ENCODE measurements at places on chromosomes 13 and 19. TPM values are rescaled to one million over a fixed set of nuclear protein-coding genes. Genes with fewer than 3 reads are reported as not detected.

The SHC2 gene
- 0.11 TPM for total RNA-seq

The C19orf67 gene
- 0.42 TPM for total RNA-seq

GRCh38 chr13:44132710-44133109, 240.9 kb upstream of the SERP2 start:
- H3K27me3 ChIP-seq = peaks cover 3% of the 10 kb centered on the region
- H3K4me1 ChIP-seq = no peaks in the 10 kb centered on the region
- no peak for DNase-seq
- H3K4me3 ChIP-seq = no peak overlapping the region

- H3K27ac ChIP-seq = no peak overlapping the region
- no peaks in the 10 kb centered on the region for H3K4me1 ChIP-seq
- H3K36me3 ChIP-seq = no peaks in the 10 kb centered on the region
- peaks cover 10% of the 10 kb centered on the region for H3K27me3 ChIP-seq
These were observed 59.0 kb downstream of the COLGALT1 start for GRCh38 chr19:17614476-17614875.

The MEF2B gene
- total RNA-seq = 2.0 TPM

- peaks cover 12% of the 10 kb centered on the region for H3K36me3 ChIP-seq
- no peaks in the 10 kb centered on the region for H3K27me3 ChIP-seq
- H3K4me1 ChIP-seq = no peaks in the 10 kb centered on the region
- H3K4me3 ChIP-seq = no peak overlapping the region
These were observed 7.6 kb downstream of the ZNF574 start for GRCh38 chr19:42083537-42083936.

The PLK5 gene
- not detected for total RNA-seq

DNA sequence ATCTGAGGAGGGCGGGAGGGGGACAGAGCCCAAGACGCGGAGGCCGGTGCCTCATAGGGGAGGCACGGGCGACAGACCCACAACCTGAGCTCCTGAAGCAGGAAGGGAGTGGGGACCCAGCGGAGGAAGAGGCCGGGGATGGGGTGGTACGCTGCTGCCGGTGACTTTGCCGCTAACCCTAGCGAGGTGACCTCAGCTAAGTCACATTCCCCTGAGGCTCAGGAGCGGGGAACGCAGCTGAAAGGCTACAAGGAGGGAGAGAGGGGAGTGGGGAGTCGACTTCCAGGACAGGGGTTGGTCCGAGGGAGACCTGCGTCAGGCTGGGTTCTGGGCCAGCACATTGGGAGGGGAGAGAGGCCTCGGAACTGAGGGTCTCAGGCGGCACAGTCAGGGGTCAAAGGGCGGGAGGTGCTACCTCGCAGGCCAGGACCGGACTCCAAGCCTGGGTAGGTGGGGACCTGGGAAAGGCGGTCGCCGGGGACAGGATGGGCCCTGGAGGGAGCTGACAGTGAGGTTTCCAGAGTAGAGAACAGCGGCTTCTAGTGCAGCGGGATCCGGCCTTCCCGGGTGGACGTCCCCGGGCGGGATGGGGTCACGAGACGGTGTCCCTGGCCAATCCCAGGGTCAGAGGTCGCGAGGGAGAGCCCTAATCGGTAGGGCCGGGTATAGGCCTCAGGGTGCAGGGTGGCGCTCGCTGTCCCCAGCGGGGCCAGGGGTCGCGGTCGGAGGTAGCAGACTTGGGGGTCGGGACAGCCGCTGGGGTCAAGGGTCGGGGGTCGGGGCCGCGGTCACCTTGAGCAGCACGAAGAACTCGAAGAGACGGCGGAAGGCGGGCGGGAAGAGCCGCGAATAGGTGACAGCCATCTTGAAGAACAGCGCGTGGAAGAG, 699 bp downstream of the TMEM259 start:
- no peak for DNase-seq
- H3K27me3 ChIP-seq = no peaks in the 10 kb centered on the region
- H3K27ac ChIP-seq = peak overlapping the region; percentile 97
- peaks cover 60% of the 10 kb centered on the region for H3K4me1 ChIP-seq
- H3K36me3 ChIP-seq = peaks cover 5% of the 10 kb centered on the region
- peak overlapping the region; percentile 71 for H3K4me3 ChIP-seq

The MEIOSIN gene
- not detected for total RNA-seq

DNA sequence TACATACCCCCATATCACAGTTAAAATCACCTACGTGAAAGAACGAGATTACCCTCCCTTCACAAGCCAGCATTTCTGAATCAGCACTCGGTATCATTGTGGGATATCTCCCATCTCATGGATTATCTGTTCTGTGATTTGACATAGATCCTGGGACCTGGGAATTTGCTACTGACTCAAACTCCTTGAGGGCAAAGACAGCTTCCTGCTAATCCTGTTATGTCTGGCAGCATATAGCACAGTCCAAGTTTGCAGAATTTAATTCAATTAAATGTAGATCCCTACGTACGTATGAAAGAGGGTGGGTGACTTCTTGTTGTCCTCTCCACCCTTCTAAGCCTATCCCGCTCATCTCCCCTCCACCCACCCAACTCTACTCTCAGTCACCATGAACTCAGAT, 476.5 kb downstream of the KLF5 start:
- no peak overlapping the region for H3K27ac ChIP-seq
- no peak for DNase-seq
- no peaks in the 10 kb centered on the region for H3K36me3 ChIP-seq
- H3K4me1 ChIP-seq = no peaks in the 10 kb centered on the region
- H3K27me3 ChIP-seq = no peaks in the 10 kb centered on the region
- no peak overlapping the region for H3K4me3 ChIP-seq

The PLPP2 gene
- not detected for total RNA-seq

DNA sequence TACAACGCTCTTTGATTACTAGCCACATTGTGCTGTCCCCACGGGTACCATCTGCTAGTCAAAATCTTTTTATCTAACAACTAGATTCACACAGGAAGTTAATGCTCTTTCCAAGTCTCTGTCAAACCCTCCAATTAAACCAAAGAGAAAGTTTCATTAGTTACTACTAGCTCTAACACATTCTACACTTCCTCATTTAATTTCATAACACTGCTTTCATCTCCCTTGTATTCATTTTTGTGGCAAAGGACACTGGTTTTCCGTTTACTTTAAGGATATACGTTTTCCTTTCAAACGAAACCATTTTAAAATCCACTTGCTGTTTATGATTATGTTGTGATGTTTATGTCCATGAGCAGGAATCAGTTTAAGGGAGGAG, 5.3 kb downstream of the DYRK1B start:
- H3K27ac ChIP-seq = no peak overlapping the region
- H3K4me1 ChIP-seq = peaks cover 31% of the 10 kb centered on the region
- H3K36me3 ChIP-seq = peaks cover 16% of the 10 kb centered on the region

- no peak overlapping the region for H3K27ac ChIP-seq
- H3K4me1 ChIP-seq = no peaks in the 10 kb centered on the region
- no peaks in the 10 kb centered on the region for H3K36me3 ChIP-seq
- H3K27me3 ChIP-seq = no peaks in the 10 kb centered on the region
- DNase-seq = no peak
These were observed 1730.2 kb downstream of the OLFM4 start for GRCh38 chr13:54758795-54759194.

DNA sequence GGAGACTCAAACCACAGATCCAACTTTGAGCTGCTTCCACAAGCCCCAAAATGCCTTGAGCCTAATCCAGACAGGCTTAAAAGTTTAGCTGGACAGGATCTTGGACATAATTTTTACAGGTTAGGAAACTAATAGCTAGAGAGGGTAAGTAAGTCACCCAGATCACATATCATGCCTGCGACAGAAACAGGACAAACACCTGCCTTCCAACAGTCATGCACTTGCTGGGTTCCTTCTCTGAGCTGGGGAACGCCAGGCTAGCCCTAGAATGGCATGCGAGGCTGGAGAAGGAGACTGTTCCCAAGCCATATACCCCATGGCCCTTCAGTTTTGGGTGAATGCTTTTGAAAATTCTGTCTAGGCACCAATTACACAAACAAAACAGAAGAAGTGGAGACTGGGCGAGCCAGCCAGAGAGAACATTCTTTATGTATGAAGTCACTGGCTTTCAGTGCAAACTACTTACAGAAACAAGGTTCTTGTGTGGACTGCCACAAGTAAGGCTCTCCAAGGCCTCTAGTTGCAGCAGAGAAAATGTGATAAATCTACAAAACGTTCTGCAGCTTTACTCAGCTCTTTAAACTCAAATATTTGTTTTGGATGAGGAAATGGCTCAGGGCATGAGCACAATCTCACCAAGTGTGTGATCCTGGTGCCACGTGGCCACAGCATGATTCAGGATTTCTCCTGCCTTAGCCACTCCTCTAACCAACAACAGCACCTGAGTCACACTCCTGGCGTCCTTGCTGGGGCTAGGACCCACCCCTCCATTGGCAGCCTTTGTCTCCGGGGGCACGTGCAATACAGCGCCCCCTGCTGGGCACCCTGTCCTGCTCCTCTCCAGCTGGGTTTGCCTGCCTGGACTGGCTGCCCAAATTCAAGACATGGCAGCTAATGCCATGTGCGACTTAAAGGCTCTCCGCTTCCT, 73.4 kb upstream of the UBL3 start:
- no peak overlapping the region for H3K27ac ChIP-seq
- H3K4me1 ChIP-seq = peaks cover 5% of the 10 kb centered on the region
- H3K4me3 ChIP-seq = no peak overlapping the region
- no peaks in the 10 kb centered on the region for H3K27me3 ChIP-seq
- no peaks in the 10 kb centered on the region for H3K36me3 ChIP-seq

The FFAR1 gene
- total RNA-seq = not detected

The ZNF571 gene
- 2.2 TPM for total RNA-seq

GRCh38 chr13:38667526-38668109, 19.3 kb upstream of the FREM2 start:
- no peaks in the 10 kb centered on the region for H3K36me3 ChIP-seq
- DNase-seq = no peak
- H3K27me3 ChIP-seq = no peaks in the 10 kb centered on the region
- H3K4me3 ChIP-seq = no peak overlapping the region
- H3K27ac ChIP-seq = no peak overlapping the region
- H3K4me1 ChIP-seq = no peaks in the 10 kb centered on the region

DNA sequence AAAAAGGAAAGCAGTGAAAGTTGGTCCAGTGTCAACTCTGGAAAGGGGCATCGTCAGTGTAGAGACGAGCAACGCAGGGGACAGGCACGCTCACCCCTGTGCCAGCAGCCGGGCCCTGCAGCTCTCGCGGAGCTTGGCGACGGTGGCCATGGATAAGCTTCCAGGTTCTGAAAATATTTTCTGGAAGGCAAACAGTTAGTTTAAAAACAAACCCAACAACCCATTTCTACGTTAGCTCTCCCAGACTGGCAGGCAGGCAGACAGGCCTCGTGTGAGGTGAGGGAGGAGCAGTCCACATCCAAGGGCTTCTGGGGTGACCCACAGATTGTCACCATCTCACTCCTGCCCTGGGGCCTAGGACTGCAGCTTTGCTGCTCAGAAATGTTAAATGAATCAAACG, 27.4 kb downstream of the LAMP1 start:
- no peak overlapping the region for H3K27ac ChIP-seq
- no peaks in the 10 kb centered on the region for H3K4me1 ChIP-seq
- no peak overlapping the region for H3K4me3 ChIP-seq
- no peaks in the 10 kb centered on the region for H3K27me3 ChIP-seq
- H3K36me3 ChIP-seq = peaks cover 25% of the 10 kb centered on the region

DNA sequence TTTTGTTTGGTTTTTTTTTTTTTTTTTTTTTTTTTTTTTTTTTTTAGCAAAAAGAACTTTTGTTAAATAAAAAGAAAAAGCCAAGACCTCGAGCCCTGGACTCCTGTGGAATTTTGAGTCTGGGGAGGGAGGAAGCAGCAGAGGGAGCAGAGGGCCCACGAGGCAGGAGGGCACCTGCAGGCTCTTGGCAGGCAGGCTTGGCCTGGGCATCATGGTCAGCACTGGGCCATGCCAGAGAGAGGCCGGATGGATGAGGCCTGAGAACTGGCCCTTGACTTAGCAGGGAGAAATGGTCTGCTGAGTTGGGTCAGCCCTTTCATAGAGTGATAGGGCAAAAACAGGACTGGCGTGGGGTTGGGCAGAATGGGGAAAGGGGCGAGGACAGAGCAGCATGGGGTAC, 100.4 kb downstream of the GPR12 start:
- H3K36me3 ChIP-seq = no peaks in the 10 kb centered on the region
- H3K27ac ChIP-seq = no peak overlapping the region
- H3K4me3 ChIP-seq = no peak overlapping the region
- no peaks in the 10 kb centered on the region for H3K27me3 ChIP-seq
- DNase-seq = no peak
- H3K4me1 ChIP-seq = no peaks in the 10 kb centered on the region

DNA sequence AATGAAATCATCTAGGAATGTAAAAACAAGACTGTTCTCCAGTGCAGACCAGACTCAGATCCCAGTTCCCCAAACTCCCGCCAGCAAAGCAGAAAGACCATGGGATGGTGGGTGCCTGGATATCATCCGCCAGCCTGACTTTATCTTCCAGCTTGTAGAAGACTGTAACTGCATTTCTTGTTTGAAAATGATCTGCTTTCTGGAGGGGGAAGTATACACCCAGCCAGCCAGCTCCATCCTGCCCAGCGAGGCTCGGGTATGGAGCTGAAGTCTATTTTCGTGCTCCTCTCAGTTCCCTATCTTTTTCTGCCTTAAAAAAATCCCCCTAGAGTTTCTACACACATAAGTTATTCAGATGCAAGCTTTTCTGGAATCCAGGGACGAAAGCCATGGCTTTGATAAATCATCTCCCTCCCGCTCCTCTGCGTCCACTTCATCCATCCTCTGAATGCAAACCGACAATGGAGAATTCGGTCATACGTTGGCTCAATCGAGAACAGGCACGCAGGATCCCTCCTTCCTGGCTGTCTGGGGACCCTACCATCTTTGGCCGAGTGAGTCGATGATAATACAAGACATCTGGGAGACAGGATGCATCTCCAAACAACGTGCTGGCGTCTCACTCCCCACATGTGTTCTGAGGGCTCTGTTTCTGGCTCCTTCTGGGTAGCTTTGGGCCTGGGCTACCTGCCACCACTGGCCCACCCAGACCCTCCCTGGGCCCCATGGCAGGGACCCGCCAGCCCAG, 31.2 kb downstream of the CEBPG start:
- H3K36me3 ChIP-seq = no peaks in the 10 kb centered on the region
- no peaks in the 10 kb centered on the region for H3K4me1 ChIP-seq
- no peaks in the 10 kb centered on the region for H3K27me3 ChIP-seq

GRCh38 chr19:7348587-7349230, at the start of gene ARHGEF18:
Gene ARHGEF18 (plus strand): TSS chr19:7348937. CDS start chr19:7362891, 13,954 bp downstream.
- H3K27ac ChIP-seq = peak within 1 kb of the TSS; percentile 61
- peak within 1 kb of the TSS; percentile 94 for H3K4me3 ChIP-seq
- peak; percentile 26 for DNase-seq
- peaks cover 68% of the 10 kb centered on the region for H3K4me1 ChIP-seq
- peaks cover 4% of the 10 kb centered on the region for H3K36me3 ChIP-seq
- no peaks in the 10 kb centered on the region for H3K27me3 ChIP-seq

The ZNF723 gene
- total RNA-seq = not detected

The CYP2F1 gene
- total RNA-seq = not detected

The ZNF28 gene
- 19.8 TPM for total RNA-seq

The KIR3DL1 gene
- total RNA-seq = 0.11 TPM
